ENCODE measurements at places on chromosomes 2 and 18.

- no peak for DNase-seq
These were observed 146.7 kb downstream of the RPIA start for GRCh38 chr2:88838165-88838635.

DNA sequence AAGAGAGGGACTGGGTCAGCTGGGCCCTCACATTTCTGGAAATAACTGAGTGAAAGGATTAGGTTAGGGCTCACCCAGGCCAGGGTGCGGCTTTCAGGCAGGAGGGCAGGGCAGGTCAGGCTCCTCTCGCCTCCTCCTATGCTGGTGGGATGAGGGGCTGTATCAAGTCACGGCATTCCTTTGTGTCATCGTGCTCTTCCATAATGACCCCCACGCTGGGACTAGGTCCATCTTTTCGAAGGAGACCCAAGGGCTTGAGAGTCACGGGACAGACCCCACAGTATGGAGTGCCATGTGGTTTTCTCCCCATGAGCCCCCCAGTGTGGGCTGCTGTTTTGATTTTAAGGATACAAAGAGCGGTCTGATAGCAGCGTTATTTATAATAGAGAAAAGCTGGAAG is 137.8 kb upstream of the COPS8 start:
- no peak for DNase-seq

GRCh38 chr2:38260469-38260868 is 116.6 kb downstream of the ATL2 start:
- no peak for DNase-seq

GRCh38 chr18:75223687-75224347 is 13.2 kb downstream of the TSHZ1 start:
- no peak for DNase-seq

DNA sequence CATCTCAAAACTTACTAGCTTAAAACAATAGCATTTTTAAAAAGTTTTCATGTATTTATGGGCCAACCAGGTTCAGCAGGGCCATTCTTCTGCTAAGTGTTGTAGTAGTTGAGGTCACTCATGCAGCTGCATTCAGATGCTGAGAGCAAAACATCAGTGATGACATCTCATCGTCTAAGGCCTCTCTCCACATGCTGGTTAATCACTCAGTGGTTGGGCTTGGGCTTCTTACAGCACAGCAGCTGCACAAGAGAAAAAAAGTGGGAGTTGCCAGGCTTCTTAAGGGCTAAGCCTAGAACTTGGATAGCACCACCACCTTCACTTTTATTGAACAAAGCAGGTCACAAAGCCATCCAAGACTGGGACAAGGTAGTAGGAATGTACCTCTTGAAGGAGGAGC is 190.3 kb downstream of the IRS1 start:
- no peak for DNase-seq

GRCh38 chr2:96870626-96871255 is 861 bp upstream of the SEMA4C start:
- DNase-seq, result peak; percentile 78

- no peak for DNase-seq
These were observed 251.3 kb upstream of the EPAS1 start for GRCh38 chr2:46045888-46046287.

GRCh38 chr18:63177919-63178821 is 141.4 kb downstream of the BCL2 start:
- peak; percentile 69 for DNase-seq

DNA sequence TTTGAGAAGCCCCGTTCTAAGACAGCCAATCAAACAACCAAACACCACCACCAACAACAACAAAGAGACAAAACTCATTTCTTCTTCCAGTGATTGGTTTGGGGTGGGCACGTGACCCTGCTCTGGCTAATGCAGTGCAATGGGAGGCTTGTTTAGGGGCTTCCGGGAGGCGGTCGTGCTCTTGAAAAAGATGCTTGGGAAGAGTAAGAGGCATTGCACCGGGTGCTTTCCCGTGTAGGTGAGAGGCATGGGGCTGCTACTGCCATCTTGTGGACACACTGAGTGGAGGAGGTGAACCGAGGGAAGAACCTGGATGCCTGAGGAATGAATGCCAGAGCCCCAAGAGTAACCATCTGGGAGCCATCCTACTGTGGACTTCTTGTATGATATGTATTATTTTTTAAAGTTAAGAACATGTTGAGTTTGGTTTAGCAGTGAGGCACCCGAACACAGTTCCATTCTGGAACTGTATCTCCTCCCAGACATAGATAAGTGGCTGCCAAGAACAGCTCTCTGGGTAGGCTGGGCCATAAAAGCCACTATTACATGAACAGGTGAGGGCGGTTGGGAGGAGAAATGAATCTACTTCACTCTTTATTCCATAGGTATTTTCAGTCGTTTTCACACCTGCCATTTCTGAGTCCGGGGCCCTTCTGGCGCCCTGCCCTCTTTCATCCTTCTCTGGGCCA is 19.1 kb upstream of the ARHGAP25 start:
- DNase-seq, result peak; percentile 67

- no peak for DNase-seq
These were observed 180.7 kb upstream of the ID2 start for GRCh38 chr2:8501061-8501720.

DNA sequence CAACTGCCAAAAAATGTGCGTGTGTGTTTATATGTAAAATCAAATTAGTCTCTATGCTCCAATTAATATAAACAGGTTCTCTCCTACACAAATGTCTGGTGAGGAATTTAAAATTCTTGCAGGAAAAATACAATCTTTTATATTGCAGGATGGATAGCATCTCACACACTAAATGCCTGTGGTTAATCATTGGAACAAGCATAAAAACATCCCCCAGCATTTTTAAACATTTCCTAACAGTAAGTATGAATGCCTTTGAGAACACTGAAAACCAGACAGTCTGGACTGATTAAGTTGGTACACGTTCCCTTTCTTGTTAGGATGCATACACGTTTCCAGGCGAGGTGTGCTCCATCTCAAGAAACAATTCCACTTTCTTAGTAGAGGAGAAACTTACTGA is 29.9 kb upstream of the PDE1A start:
- no peak for DNase-seq

DNA sequence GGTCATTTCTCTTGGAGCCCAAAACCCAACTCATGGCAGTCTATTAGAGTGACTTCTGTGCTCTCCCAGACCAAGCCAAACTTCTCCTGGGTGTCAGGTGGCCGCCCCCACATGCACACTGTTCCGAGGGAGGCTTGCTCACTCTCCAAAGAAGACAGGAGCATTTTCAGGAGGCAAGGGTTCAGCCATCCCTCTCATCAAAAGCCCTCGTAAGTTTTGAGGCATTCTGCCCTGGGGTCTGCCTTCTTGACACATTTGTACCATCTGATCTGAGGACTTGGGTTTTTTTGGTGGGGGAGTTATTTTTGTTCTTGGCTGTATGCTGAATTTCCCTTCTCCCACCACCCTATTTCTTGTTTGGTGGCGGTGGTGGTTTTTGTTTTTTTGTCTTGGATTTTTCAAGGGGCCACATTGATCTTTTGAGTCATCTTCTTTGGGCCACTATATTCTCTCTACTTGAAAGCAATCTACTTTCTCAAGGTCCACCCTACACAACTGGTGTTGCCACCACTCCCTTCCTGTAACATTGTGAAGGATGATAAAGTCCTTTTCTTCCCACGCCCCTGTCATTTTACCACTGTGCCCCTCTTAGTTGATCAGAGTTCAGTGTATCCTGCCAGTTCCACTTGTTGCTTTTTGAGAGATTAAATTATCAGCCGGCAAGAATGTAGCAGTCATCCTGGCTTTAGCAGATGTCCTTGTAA is 255.8 kb downstream of the CYP26B1 start:
- DNase-seq, result peak; percentile 75

DNA sequence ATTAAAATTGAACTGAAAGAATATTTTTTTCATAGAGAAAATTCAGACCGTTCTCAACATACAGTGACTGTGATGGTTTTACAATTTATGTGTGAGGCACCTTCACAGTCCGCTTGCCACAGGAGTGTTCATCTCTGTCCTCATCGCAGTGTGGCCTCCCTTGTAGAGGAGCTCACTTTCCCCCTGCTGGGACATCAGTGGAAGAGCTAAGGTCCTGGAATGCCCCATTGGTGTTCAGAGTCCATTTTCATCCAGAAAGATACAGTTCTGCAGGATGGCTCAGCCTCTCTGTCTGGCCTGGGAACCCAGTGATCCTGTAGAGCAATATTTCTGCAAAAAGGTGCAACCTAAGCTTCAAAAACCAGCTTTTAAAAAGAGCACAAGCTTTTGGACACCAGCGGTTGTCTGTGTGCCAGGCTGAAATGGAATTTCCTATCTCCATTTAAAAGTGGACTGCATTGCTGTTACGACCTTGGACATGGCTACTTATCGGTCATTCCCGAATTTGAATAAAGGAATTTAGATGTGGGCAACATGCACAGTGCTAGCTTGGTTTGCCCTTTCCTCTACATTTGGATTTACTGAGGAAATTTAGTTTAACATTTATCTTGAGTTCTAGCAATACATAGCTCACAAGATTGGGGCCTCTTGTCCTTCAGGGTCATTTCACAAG is 26.7 kb upstream of the FAM237A start:
- no peak for DNase-seq

DNA sequence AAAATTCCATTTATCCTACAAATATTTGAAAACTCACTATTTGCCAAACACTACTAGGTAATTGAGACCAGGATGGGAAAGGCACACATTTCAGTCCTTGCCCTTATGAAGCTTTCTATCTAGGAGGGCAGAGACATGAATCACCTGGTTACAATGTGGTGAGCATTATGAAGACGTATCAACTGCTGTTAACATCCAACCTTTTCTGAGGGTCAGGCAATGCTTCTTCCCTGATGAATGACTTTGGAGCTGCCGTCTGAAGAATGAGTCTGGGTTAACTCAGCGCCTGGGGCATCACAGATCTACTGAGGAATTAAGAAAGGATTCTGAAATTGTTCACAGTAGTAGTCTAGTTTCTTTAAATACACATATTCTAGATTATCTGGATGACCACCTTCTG is 62.1 kb upstream of the NOSTRIN start:
- no peak for DNase-seq

DNA sequence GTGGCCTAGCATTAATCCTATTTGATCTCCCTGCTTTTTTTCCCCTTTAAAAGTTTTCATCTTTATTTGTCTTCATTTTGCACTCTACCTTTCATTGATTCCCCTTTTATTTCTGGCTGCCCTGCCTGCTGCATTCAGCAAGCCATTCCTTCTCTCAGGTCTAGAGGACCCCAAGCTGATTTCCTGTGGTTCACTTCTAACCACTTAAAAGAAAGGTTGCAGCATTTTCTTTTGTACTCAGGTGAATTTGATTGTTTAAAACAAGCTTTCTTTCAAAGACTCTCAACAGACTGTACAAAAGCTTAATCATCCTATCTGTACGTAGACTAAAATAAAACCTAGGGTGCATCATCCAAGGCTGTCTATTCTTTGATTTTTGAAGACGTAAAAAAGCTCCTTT is 160.3 kb downstream of the CSRNP3 start:
- DNase-seq, result no peak

DNA sequence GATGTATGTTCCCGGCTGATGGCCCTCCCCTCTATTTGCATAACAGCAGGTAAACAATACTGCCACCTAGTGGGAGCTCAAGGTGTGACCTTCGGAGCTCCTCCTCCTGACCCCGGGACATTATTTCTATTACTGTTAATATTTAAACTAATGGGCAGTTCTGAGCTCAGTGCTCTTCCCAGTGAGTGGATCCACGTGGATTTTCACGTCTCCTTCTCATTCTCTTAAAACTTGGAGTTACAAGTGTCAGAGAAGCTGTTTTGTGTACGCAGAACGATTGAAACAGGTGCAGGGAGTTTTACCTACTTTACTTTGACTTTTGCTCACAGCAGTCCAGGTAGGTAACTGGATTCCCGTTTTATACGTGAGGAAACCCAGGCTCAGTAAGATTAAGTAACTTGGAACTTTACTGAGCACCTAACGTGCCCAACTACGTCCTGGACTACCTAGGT is 127.3 kb downstream of the PRKCE start:
- peak; percentile 89 for DNase-seq

DNA sequence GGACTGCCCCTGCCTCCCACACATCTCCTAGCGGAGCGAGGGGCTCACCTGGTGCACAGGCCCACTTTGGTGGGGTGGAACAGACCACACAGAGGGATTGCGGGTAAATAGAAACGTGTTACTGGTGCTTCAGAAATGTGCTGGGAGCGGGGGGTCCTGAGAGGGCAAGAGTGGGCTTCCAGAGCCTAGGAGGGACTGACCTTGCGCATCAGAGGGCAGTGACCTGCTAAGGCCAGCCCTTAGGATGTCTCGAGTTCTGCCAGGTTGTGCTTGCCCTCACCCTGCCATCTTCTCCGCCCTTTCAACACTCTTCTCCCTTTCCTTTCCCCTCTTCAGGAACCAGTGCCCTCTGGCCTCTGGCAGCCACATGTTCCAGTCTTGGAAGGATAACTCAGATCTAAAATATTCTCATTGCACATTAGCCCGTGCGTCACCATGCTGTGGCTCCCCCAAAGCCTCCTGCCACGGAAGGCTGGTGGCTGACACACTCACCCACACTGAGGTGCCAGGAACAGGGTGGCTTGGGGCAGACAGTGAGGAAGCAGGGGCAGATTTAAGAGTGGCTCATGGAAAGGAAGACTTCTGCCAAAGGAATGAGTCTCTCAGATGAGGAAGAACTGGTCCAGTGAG is 89.6 kb downstream of the MCFD2 start:
- no peak for DNase-seq

GRCh38 chr2:227460070-227460485 is 11.9 kb upstream of the AGFG1 start:
- DNase-seq, result peak; percentile 89

DNA sequence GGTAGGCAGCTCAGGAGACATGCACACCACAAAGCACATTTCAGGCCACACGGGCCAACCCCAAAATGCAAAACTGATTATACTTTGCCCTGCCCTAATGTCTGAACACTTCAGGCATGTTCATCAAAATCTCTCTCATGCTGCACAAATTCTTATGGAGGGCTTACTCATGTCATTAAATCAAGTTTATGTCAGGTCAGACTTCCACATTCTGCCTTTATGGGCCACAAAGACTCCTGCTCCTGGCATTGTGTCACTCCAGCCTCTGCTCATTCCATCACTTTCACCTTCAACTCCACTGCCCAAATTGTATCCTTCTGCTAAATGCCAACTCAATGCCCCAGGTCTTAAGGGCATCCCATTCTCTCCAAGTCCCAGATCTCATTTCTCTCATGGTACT is 9.2 kb downstream of the UXS1 start:
- no peak for DNase-seq
